Suppressor macrophage (primary cell): ENCODE measurements at places on chromosomes 5 and 9.

DNA sequence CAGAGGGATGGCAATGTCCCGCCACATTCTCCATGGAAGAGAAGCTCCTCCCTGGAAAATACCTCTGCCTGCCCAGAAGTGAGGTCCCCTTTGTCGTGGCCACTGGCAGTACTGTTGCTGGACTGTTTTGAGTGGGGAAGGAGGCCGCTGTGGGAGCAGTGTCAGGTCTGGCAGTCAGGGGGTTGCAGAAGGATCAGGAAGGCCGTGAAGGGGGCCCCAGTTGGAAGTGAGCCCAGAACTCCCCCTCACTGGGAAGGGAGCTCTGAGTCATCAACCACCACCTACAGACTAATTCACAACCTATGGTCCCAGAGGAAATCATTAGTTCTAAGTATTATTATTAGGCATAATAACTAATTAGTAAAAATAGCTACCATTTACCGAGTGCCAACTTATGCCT lies 200.4 kb downstream of the TTLL11 start:
- DNase-seq = no peak

DNA sequence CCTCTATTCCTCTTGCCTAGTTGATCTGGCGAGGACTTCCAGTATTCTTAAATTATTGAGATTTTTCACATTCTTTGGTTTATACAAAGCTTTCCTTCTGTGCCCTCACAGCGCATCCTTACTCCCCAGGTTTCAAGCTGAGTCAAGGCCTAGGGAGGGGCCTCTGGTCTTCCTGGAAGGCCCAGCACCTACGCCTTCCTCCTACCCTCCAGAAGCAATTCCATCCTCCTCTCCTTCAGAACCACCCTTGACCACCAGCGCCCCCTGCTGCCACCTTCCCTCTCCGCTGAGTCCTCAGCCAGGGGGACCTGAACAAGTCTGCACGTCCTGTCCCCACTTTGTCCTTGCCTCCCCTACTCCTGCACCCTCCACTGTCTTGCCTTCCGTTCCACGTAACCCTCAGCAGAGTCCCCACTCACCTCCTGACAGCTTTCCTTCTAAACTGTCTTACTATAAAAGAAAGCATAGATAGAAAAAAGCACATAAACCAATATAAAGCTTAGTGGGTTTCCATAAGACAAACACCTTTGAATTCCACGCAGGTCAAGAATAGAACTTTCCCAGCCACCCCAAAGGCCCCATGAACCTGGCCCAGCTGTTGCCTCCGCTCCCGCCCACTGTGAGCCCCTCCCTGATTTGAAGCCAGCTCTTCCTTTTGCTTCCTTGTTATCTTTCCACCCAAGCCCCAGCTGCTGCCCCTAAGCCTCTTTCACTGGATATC lies 63.0 kb upstream of the CTSL start:
- DNase-seq = peak; percentile 37

DNA sequence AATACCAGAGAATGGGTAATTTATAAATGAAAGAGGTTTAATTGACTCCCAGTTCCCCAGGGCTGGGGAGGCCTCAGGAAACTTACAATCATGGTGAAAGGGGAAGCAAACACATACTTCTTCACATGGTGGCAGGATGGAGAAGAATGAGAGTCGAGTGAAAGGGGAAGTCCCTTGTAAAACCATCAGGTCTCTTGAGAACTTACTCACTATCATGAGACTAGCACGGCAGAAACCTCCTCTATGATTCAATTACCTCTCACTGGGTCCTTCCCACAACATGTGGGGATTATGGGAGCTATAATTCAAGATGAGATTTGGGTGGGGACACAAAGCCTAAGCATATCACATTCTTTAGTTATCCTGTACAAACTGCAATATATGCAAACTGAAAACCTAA lies 609.4 kb downstream of the MTRR start:
- DNase-seq = peak; percentile 7

- no peak for DNase-seq
Observed at GRCh38 chr9:123872710-123873109, 57.2 kb downstream of the DENND1A start.

DNA sequence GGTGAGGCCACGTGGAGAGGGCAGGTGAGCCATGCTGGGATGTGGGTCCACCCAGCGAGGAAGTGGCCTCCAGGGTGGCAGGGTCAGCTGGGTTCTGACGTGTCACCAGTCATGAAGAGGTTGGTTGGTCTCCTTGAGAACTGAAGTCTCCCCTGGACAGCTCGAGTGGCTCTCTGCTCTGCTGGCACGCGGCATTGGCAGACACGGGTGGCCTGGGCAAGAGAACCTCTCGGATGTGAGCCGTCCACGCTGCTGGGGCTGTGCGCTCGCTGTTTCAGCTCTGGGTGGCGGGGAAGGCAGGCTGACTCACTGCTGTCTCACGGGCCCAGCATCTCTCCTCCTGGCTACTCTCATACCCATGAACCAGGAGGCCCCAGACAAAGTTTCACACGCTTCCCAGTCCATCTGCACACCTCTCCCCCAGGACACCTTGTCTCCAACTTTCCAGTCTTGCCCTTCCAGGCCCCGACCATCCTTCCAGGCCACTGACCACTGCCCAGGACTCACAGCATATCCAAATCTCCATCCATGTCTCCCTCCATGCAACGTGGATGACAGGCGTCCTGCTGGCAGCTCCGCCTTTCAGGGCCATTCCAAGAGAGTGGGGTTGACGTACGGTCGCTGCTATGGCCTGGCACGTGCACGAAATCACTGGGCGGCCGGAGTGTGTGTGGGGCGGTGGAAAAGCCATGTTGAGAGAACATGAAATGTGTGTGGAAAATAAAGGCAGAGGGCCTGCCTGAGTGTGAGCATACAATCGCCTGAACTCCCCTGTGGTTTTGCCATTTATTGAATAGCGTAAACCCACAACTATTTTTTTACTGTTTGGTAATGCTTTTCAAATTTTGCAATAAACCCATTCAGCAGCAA lies 145.0 kb upstream of the COL5A1 start:
- DNase-seq = no peak

DNA sequence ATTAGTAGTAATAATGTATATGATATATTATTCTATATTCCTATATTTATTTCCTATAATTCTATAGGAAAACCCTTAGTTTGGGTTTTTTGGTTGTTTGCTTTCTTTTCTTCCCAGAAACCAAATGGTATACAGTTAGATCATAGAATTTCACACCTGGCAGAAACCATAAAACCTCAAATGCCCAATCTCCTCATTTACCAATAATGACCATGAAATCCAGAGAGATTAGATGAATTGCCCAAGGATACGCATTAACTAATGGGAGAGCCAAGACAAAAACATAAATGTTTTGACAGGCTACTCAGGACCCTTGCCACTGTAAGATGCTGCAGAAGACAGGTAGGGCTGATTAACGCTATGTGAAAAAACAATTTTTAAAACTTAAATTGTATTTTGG lies 158.7 kb upstream of the FST start:
- no peak for DNase-seq

DNA sequence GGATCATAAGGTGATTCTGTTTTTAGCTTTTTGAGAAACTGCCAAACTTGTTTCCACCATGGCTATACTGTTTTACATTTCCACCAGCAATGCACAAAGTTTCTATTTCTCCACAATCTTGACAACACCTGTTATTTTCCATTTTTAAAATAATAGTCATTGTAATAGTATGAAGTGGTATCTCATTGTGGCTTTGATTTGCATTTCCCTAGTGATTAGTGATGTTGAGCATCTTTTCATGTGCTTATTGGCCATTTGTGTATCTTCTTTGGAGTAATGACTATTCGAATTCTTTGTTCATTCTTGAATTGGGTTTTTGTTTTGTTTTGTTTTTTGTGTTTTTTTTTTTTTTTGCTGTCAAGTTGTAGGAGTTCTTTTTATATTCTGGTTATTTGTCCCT lies 4.9 kb downstream of the GARNL3 start:
- DNase-seq = no peak

DNA sequence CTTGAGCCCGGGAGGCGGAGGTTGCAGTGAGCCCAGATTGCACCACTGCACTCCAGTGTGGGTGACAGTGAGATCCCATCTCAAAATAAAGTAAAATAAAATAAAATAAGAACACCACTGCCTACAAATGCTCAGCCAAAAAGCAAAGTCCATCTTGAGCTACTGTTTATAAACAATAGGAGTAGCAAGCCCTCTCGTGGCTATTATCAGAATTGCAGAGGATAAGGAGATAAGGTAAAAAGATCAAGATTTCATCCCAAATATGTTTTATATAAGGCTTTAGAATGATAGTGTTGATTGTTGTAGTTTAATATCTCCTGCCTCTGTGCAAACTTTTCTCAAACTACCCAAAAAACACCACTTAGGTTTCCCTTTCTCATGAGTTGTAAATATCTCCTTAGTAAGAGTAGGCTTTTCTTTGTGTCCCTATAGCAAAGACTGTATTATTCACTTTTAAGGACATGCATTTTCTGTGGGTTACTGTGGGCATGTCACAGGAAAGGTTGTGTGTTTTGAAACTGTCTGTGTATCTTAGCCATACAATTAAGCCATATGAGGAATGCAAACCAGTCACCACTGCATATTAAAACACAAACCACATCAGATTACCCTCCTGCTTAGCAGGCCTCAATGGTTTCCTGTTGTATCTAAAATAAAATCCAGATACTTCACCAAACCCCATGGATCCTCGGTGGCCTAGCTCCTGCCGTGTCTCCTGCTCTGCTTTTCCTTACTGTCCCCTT lies 31.8 kb upstream of the CKS2 start:
- DNase-seq = peak; percentile 79

- DNase-seq = peak; percentile 89
Observed at GRCh38 chr5:75509956-75510355, 1.5 kb downstream of the CERT1 start.

DNA sequence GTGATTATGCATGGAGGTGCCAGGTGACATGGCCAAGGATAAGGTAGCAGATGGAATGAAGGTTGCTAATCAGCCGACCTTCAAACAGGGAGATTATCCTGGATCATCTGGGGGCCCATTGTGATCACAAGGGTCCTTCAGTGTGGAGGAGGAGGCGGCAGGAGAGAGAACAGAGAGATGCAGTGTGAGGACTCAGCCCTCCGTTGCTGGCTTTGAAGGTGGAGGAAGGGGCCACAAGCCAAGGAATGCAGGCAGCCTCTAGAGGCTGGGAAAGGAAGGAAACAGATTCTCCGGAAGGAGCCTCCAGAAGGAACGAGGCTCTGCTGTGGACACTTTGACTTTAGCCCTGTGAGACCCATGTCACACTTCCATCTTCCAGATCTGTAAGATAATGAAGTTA lies 27.4 kb upstream of the EEIG1 start:
- DNase-seq = no peak

- peak; percentile 89 for DNase-seq
Observed at GRCh38 chr9:104747565-104748358, at the start of gene NIPSNAP3A. Gene NIPSNAP3A, plus strand, starts transcription at chr9:104747683. Its CDS starts 110 bp downstream, at chr9:104747793.

- peak; percentile 22 for DNase-seq
Observed at GRCh38 chr9:131977109-131977838, 102.4 kb downstream of the MED27 start.

- DNase-seq = no peak
Observed at GRCh38 chr9:83469722-83470121, 68.5 kb downstream of the FRMD3 start.

DNA sequence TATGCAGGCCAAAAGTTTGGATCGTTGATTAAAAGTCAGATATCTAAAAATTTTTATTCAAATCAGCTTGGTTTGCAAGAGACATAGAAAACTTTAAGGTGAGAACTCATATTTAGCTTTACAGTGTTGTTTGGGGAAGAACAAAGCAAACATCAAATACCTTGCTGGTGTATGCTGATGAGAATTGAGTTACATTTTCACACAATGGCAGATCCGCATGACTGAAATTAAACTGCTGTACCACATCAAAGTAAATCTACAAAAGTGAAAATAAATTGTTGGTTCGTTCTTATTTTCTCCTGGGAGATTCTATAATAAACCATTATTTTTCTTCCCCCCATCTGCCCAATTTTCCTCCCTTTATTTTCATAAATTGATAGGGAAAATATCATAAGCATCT lies 198.2 kb upstream of the PCSK5 start:
- DNase-seq = no peak

DNA sequence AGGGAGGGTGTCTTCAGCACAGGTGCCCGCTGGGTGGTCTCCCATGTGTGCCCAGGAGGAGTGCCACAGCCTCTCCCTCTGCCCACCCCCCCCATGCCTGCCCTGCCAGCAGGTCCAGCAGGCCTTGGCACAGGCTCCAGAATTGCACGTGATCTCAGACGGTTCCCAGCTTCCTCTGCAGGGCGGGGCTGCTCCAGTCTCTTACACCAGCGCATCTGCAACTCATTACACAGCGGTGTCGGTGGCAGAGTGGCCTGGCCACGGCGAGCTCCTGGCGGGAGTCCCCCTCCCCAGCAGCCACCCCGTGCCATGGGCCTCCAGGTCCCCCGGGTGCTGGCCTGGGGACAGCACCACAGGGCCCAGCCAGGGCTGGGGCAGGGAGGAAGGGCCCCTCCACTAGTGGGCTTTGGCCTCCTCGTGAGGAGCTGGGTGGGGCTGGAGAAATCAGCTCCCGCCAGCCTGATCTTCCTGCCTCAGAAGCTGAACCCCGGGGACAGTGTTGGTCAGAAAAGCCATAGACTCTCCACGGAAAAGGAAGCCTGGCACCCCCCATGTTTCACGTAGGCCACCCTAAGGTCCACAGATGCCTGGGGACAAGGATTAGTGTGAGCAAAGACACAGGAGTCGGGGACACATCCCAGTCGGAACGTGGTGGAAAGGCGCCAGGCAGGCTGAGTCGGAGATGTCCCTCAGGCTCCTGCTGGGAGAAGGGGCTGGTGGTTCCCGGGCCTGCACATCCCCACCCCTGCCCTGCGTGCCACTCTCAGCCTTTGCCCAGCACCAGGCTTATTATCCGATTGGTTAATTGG lies 40.2 kb downstream of the RXRA start:
- DNase-seq = peak; percentile 87

GRCh38 chr9:70092190-70092589 lies 48.5 kb downstream of the MAMDC2 start:
- no peak for DNase-seq

GRCh38 chr9:112839331-112839730 lies 51.3 kb downstream of the SLC46A2 start:
- DNase-seq = peak; percentile 78

DNA sequence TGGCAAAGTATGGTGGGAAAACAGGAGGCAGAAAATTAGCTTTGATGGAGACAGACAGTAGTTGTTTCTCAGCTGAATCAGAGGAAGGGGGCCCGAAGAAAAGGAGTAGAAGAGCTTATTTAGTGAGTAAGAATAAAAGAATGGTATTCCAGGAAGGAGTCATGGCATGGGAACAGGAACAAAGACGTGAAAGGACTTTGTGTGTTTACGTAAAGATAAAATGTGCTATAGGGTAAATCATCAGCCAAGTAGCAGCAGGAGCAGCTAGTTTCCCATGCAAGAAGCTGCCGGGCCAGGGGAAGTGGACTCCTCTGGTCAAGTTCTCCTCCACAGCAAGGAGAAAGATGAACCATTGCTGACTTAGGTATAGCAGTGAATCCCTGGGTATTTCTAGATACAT lies 454.5 kb downstream of the HINT1 start:
- no peak for DNase-seq
